MG63 (cell line): ENCODE measurements at places on chromosomes 13 and 19.

- DNase-seq: no peak
These were observed 26.2 kb downstream of the ELF1 start for GRCh38 chr13:40992678-40993518.

- no peak for DNase-seq
These were observed 8.6 kb upstream of the MYCBP2 start for GRCh38 chr13:77335543-77335942.

- no peak for DNase-seq
These were observed 10.6 kb upstream of the RETN start for GRCh38 chr19:7658219-7658686.

DNA sequence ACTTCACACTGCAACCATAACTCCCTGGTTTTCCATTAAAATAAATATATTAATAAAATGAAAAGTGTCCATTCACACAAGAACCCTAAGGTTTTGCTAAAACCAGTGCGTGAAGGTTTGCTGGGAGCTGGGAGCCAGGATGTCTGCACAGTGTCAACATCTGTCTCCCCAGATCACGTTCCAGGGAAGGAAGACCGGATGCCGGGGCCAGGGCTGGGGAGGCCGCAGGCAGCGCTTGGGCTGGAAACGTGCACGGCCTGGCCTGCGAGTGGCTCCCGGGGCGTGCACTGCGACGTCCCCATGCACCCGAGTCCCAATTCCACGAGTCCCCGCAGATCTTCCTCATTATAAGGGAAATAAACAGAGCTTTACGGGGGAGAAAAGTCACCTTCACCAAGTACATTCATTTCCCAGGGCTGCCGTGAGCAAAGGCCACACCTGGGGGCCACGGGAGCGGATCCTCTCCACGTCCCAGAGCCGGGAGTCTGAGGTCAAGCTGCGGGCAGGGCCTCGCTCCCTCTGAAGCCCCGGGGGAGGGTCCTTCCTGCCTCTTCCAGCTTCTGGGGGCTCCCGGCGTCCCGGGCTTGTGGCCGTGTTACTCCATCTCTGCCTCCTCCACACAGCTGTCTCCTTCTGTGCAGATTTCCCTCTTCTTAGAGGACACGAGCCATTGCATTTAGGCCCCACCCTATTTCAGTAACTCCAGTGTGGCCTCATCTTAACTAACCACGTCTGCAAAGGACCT is 12.8 kb downstream of the SHC2 start:
- no peak for DNase-seq

DNA sequence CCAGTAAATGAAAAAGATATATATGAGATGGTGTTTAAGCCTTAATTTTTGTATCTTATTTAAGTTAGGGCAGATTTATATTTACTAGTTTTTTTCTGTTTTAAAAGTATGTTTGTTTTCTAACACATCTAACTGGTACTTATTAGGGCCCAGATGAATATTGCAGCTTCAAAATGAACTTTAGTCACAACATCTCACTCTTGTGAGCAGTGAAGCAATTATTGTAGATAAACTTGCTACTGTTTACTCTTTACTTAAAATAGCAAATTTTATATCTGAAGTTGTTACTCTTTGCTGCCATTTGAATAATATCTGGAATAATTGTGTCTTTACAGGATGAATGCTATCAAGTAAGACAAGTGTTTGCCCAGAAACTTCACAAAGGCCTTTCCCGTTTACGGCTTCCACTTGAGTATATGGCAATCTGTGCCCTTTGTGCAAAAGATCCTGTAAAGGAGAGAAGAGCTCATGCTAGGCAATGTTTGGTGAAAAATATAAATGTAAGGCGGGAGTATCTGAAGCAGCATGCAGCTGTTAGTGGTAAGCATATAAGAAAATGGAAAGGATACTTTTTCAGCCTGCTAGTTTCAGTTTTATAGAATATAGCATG is 166.8 kb downstream of the PDS5B start:
- no peak for DNase-seq

- DNase-seq: no peak
These were observed 49.3 kb upstream of the FAM216B start for GRCh38 chr13:42732073-42732472.

- DNase-seq: no peak
These were observed 399.6 kb downstream of the LMO7 start for GRCh38 chr13:76035711-76036110.

- DNase-seq: no peak
These were observed 14.4 kb downstream of the ATP4B start for GRCh38 chr13:113643593-113643992.

- peak; percentile 99 for DNase-seq
These were observed at the start of gene PAK4 for GRCh38 chr19:39125554-39126311. PAK4 (plus strand) TSS chr19:39125786; CDS start chr19:39169554, 43,768 bp downstream.

- DNase-seq: no peak
These were observed 477 bp downstream of the PIP5K1C start for GRCh38 chr19:3699741-3700241.

DNA sequence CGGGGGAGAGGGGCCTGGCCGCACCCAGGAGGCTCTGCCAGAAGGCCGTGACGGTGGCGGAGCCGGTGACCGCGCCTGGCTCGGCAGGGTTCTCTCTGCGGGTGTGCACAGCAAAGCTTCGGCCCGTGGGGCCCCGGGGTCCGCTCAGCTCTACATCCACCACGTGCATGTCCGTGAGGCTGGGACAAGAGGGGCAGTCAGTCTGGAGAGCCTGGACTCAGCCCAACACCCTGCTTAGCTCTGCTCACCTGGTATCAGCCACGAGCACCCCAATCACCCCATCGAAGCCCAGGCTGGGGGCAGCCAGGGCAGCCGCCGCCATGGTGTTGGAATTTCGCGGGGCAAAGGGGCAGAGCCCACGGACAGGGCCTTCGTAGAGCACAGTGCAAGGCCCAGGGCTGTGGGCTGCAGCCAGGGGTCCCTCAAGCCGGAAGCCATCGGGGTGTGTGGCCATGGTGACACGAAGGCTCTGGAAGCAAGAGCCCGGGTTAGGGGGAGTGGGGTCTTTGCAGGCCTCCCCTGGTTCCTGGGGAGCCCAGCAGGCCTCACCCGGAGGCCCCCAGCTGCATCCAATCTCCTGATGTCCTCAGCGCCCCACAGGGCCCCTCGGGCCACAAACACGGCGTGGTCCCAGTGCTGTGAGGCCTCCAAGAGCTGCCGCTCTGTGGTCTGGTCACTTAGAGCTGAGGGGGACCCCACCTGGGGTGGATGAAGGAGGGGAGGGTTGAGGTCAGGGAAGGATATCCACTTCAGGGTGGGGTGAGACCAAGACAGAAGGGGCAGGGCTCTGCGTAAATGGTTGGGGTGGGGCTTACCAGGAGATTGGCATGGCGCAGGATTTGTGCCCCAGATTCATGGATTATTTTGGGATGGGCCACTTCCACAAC is 1.4 kb downstream of the ASPDH start:
- DNase-seq: no peak

GRCh38 chr19:51123381-51123800 is 1.3 kb upstream of the SIGLEC9 start:
- no peak for DNase-seq

DNA sequence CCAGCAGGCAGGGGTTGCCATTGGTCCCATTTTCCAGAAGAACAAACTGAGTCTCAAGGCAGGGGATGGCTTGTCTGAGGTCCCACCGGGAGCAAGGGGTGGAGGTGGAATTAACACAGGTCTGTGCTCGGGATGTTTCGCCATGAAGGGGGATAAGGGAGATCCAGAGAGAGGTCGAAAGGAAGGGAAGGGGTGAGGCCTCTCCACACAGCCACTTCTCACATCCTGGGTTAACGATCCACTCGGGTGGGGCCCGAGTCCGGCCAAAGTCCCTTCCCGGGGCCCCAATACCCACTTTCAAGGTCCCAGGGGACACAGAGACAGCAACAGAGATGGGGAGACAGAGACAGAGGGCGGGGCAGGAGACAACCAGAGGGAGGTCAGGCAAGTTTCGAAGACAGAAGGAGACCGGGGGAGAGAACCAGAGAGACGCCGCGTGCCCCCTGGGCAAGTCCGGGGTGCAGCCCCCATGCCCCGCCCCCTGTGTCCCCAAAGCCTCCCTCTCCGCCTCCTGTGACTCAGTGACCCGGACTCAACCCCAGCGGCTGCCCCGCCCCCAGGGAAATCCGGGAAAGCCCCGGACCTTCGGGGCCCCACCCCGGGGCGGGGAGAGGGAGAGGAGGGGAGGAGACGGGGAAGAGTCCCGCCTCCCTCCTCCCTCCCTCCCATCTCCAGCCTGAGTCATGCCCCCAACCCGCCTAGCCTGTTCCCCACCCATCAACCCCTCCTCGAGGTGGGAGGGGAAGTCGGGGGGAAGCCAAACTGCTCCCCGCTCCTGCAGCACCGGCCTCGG is 1.4 kb upstream of the BCL3 start:
- peak; percentile 97 for DNase-seq

DNA sequence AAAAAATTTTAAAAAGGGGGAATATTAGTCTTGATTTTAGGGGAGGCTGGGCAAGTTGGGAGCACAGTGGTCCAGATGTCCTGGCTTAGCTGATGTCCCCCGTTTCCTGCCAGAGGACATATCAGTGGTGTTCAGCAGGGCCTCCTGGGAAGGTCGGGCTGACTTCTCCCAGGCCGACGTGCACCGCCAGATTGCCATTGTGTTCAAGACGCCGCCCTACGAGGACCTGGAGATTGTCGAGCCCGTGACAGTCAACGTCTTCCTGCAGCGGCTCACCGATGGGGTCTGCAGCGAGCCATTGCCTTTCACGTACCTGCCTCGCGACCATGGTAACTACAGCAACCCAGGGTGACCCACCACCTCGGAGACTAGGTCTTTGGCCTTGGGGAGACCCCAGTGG is 6.4 kb upstream of the CLASRP start:
- no peak for DNase-seq

GRCh38 chr13:100138859-100139491 is 50.1 kb downstream of the PCCA start:
- DNase-seq: no peak

DNA sequence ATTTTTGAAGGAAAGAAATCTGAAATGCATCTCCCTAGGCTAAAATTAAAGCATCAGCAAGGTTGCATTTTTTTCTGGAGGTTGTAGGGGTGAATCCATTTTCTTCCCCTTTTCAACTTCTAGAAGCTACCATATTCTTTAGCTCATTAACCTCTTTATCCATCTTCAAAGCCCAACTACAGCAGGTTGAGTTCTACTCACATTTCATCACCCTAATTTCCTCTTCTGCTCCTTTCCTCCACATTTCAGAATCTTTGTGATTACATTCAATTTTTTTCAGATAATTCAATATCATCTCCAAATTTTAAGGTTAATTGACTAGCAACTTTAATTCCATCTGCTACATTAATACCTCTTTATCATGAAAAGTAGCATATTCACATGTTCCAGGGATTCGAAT is 2655.7 kb upstream of the PCDH20 start:
- no peak for DNase-seq

DNA sequence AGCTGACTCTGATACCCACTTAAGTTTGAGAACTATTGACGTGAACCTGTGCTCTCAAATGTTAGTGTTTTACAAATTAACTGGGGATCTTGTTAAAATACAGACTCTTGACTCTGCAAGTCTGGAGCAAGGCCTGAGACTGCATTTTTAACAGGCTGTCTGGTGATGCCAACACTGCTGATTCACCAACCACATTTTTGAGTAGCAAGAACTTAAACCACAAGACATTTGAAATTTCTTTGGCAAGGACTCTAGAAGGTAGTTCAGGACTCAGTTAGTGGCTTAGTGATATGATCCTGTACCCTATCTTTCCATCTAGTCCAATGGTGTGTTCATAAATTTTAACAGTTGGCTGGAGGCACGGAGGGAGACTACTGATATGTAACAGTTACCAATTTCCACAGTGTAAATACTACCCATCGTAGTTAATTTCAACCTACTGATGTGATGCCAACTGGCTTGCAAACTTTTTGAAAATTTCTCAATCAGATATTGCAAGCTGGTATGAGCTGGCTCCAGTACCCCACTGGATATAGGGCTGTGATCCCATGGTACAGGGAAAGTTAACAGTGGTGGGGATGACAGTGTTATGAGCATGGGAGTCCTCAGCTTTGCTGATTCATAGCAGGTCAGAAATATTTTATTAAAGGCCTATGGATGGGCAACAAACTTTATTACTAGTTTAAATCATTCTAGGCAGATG is 255.1 kb downstream of the TBC1D4 start:
- DNase-seq: peak; percentile 79

DNA sequence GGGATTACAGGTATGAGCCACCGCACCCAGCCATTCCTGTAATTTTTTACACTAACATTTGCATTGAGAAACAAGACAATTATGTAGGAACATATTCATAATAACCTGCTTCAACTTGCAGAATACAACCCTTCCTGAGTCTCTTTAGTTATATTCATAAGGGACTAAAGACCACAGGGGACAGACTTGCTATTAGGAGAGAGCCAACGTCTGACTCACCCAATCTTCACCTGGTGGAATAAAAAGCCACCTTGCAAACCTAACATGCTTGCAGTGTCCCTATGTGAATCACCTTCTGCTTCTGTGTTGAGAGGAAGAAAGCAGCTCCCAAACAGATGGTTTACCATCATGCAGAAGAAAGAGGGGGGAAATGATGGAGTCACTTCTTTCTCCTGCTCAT is 456.1 kb downstream of the PCDH9 start:
- DNase-seq: no peak

- DNase-seq: no peak
These were observed 983 bp downstream of the LINGO3 start for GRCh38 chr19:2306971-2307370.

GRCh38 chr13:23377579-23377978 is 55.9 kb downstream of the SACS start:
- peak; percentile 81 for DNase-seq

- peak; percentile 84 for DNase-seq
These were observed at the start of gene ZNF329 for GRCh38 chr19:58150328-58150921. ZNF329 (minus strand) TSS chr19:58150789; CDS start chr19:58129503, 21,286 bp downstream.

DNA sequence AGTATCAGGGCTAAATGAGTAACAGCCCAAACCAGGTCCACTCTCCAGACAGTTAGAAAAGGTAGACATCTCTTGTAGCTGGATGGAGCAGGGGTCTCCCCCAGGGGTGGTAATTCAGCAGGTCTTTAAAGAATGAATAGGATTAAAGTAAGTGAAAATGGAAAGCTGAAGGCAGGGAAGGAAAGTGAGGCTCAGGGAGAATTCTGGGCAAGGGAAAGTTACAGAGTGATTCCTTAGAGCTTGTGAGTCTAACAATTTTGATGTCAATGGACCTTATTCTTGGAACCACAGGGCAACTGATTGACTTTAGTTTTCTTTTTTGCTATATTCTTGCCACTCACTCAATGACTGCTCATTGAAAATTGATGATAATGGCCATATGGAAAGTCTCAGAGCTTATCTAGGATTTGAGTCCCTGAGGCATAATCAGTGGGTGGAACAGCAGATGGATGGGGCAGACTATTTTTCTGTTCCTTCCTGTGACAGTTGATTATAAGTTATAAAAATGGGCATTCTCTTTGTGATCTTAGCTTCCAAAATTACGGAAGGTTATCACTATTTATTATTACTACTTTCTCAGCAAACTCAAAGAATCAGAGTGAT is 76.9 kb downstream of the LRCH1 start:
- no peak for DNase-seq

GRCh38 chr13:96988441-96988840 is 5.8 kb downstream of the OXGR1 start:
- DNase-seq: no peak

GRCh38 chr19:34393629-34394028 is 10.6 kb upstream of the PDCD2L start:
- no peak for DNase-seq

GRCh38 chr19:2294687-2295335 is 12.8 kb upstream of the PEAK3 start:
- no peak for DNase-seq
